ENCODE measurements at places on chromosomes 12 and 14.

- DNase-seq = peak; percentile 98
These were observed at the start of gene SDSL for GRCh38 chr12:113422030-113422885. Gene SDSL (plus strand): TSS chr12:113422380. CDS start chr12:113427983, 5,603 bp downstream.

GRCh38 chr14:64681796-64682710, 22.2 kb upstream of the PLEKHG3 start:
- DNase-seq = peak; percentile 75

- DNase-seq = peak; percentile 79
These were observed 391.2 kb downstream of the RAD51B start for GRCh38 chr14:68210729-68211299.

DNA sequence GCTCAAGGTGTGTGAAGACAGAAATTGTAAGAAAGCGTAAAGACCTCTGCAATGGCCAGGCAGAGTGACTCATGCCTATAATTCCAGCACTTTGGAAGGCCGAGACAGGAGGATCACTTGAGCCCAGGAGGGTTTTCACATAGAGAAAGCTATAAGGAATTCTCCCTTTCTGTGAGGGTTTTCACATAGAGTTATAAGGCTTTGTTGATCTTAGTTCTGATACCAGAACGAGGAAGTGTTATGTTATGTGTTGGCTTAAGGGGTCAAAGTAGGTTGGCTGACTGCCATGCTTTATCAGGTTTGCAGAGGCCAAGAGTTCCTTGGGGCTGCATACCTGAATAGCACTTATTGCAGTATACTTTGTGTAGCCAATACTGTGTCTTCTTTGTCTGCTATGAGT, 139.1 kb downstream of the ERC1 start:
- DNase-seq = no peak

GRCh38 chr12:3869865-3870264, 3.3 kb downstream of the PARP11 start:
- DNase-seq = no peak
